ENCODE measurements at places on chromosomes 6 and 20. TPM values are rescaled to one million over a fixed set of nuclear protein-coding genes. Genes with fewer than 3 reads are reported as not detected.

FOXS1 gene
- polyA plus RNA-seq, result 7.5 TPM

TMEM200A gene
- 24.3 TPM for polyA plus RNA-seq

IPCEF1 gene
- polyA plus RNA-seq, result 8.2 TPM

DYNLRB1 gene
- polyA plus RNA-seq, result 209 TPM

DNA sequence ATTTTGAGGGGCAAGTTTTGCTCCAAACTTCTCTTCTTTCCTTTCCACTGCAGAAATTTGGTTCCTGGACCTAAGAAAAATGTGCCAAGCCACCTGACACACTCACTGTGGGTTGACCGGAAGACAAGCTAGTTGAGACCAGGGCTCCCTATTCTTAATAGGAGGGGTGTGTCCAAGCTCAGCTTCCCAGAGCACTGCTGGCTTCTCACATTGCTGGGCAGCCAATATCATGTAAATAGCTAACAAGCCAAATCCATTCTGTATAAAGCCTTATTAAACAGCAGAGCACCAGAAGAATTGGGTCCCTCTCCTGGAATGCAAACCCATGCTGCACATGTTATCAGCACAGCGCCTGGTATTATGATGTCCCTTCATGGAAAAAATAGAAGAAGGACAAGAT, 17.0 kb upstream of the SAMD3 start:
- no peak for DNase-seq

DNA sequence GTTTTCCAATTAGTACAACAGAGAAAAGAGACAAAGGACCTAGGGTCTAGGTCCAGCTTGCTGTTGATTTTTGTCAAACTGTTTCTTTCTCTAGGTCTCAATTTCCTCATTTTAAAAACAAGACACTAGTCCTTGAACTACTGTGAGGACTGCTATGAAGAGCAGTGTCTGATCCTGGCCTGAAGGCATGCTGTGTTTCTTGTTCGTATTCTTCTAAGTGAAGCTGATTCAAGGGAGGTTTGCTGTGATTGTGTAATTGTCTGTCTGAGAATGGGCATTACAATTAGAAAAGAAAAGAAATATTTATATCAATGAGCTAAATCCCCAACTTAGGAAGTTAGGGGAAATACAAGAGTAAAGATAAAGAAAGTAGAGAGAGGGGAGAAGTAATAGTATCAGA, 228.2 kb upstream of the SUPT3H start:
- DNase-seq, result no peak

DNA sequence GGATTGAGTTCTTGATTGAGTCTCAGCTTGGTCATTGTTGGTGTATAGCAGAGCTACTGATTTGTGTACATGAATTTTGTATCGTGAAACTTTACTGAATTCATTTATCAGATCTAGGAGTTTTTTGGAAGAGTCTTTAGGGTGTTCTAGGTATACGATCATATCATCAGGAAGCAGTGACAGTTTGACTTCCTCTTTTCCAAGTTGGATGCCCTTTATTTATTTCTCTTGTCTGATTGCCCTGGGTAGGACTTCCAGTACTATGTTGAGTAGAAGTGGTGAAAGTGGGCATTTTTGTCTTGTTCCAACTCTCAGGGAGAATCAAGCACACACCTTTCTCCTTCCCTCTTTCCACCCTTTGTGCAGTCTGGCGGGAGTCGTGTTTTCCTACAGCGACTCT, 26.4 kb downstream of the RPP40 start:
- no peak for DNase-seq

DNA sequence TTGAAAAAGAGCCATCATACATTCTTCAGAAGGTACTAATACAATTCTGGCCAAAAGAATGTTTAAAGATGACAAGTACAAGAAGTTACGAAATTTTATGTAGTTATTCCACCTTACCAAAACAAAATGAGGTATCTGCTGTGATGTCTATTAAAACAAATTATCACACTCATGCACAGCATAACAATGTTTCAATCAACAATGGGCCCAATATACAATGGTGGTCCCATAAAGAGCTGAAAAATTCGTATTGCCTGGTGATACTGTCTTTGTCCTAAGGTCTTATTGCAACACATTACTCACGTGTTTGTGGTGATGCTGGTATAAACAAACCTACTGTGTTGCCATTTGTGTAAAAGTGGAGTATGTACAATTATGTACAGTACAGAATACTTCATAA, 3.6 kb upstream of the NUP153 start:
- DNase-seq, result no peak

DNA sequence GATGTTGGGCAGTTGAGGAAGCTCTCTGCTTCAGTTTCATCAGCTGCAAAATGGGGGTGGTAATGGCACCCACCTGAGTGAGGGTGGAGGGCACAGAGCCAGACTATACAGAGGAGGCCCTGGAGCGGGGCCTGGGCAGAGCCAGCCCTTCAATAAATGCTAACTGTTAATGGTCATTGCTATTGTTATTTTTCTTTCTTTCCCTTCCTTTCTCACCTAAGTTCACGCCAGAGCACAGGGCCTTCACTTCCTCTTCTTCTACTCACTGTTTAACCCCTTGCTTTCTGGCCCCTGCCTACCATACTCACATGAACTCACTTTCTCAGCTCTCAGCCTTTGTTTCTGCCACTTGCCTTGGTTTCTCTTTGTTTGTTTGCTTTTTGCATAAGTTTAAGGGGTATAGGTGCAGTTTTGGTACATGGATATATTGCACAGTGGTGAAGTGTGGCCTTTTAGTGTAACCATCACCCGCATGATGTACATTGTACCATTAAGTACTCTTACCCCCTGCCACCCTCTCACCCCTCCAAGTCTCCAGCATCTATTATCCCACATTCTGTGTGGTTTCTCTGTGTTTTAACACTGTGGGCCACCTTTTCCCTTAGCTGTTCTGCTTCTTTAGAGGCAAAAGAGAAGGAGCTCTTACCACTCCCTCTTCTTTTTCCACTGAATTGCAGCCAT, 7.5 kb upstream of the RREB1 start:
- DNase-seq, result no peak

DNA sequence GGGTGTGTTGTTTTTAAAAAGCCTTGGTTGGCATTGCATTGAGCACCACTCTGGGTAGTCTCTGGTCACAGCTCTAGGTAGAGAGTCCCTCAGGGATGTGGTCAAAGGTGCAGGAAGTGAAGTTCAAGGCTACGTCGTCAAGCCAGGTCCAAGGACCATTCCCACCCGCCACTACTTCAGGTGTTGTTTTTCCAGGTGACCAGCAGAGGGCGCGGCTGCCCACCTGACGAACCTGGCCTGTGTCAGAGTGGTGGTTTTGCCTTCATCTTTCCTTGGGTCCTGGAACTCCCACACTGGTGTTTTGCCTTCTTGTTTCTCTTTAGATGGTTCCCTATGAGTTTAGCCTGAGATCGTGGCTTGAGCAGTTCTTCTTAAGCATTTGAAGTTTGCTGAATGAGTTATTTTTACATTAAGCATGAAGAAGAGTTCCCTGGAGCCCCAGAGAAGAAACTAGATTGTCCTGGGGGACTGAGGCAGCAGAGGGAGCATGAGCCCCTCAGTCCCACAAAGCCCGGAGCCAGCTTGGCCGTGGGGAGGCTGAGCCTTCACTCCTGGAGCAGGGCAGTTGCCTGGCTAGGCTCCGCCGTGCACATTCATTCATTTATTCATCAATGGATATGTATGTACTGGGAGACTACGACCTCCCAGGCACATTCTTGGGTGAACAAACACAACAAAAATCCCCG, 5.6 kb upstream of the PHACTR3 start:
- DNase-seq, result no peak

DNA sequence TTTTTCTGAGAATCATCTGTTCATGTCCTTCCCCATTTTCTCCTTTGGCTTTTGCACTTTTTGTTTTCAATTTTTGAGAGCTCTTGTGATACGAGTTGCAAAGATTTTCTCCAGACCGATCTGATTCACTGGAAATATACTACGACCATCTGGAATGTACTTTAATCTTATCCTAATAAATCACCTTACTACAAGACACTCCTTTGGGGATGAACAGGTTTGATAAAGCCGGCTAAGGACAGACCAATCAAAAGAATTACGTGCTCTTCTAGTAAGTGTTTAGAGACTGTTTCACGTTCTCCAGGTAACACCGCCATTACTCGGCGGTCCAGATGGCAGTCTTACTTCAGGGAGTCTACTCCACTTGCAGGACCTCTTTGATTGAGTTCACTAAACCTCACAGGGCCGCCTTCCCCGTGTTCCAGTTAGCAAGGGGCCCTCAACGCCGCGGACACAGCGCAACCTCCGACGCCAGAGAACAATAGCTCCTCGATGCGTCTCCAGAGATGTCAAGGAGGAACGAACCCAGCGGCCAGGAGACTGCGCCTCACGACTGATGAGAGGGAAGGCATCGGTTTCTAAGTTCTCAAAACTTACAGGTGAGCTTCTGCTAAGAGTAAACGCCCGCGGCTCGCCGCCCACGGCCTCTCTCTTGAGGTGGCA, 920 bp upstream of the WTAP start:
- DNase-seq, result peak; percentile 16

DNA sequence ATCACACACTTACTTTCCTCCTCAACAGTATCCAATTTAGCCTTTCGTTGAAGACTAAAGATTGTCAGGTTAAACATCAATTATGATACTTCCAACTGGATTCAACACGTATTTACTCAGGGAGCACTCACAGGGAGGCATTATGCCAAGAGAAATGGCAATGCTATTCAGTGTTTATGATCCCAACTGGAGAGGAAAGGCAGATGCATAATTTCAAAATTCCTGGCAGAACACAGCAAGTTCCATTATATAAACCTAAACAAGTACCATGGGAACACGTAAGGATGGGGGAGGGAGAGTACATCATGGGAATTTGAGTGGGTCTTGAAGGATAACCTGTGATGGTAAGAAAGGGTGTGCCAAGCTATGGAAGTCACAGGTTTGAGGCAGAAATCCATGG, 112.7 kb downstream of the ISM1 start:
- no peak for DNase-seq

DNA sequence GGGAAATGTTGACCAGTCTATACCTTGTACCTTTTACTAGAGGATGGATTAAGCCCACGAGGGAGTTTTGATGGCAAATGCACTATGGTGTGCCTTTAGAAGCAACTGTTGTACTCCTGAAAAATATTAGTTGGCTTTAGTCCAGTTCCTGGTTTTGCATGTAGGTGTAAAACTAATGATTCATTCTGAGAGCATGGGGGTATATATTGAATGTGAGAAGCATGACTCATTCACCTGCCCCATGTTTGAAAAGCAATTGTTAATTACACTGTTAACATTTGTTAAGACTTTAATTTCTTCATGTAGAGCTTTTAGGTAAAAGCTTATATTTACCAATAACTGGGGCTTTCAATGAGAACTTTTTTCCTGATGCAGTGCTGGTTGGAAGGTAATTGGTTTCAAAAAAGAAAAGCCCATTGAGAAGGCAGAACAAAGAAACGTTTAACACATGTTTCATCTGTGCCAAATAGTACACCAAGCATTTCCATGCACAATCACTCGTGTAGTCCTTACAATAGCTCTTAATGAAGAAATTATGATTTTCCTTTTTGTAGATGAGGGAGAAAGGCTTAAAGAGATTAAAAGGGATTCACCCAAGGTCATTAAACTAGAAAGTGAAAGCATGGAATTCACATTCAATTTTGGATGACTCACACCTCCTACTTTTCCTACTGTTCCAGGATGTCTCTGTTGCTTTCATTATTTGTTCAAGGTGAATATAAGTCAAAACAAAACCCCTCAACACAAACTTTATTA, 134.1 kb downstream of the CCDC170 start:
- no peak for DNase-seq

DNA sequence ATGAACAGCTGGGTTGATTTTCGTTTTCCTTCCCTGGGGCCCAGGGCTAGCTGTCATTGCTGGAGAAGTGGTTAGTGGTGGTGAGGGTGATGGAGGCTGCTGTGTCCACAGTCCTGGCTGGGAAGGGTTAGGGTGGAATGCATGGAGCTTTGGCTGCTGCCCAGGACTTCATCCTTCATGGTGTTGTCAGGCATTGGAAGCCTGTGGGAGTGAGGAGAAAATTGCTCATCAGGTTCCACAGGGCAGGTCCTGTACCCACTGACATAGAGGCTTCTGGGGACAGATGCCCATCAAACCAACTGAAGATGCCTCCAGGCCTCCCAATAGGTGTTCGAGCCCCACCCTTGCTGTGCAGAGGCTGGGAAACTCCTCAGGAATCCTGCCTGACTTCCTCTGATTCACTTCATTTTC, 262.4 kb upstream of the SUPT3H start:
- DNase-seq, result no peak

DNA sequence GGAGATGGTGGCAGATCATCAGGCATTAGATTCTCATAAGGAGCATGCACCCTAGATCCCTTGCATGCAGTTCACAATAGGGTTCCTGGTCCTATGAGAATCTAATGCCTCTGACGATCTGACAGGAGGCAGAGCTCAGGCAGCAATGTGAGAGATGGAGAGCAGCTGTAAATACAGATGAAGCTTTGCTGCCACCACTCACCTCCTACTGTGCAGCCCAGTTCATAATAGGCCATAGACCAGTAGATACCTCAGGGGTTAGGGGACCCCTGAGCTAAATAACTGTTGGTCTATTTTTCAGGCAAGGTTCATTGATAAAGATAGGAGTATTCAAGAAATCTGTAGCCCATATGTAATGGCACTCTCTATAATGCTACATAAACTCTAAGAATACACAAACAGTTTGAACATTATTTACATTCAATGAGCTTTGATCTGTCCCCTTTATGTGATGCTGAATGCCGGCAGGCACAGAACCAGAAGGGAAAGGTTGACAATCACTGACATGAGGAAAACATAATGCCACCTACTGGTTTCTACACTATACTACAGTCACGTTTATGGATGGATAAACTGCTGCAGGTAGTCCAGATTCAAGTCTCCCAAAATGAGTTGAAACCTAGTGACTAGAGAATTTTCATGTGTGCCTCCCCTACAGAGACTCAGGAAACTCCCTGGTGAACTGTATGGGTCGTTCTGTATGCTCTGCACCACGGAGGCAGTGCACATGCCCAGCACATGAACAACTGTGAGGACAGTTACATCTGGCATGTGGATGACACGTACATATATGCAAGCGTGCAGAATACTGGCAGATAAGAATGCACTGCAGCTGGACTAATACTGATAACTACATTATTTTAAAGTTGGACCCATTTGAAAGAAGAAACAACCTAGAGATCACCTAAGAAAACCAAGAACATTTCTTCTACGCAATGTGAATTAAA, 72.0 kb downstream of the DST start:
- DNase-seq, result no peak

DNA sequence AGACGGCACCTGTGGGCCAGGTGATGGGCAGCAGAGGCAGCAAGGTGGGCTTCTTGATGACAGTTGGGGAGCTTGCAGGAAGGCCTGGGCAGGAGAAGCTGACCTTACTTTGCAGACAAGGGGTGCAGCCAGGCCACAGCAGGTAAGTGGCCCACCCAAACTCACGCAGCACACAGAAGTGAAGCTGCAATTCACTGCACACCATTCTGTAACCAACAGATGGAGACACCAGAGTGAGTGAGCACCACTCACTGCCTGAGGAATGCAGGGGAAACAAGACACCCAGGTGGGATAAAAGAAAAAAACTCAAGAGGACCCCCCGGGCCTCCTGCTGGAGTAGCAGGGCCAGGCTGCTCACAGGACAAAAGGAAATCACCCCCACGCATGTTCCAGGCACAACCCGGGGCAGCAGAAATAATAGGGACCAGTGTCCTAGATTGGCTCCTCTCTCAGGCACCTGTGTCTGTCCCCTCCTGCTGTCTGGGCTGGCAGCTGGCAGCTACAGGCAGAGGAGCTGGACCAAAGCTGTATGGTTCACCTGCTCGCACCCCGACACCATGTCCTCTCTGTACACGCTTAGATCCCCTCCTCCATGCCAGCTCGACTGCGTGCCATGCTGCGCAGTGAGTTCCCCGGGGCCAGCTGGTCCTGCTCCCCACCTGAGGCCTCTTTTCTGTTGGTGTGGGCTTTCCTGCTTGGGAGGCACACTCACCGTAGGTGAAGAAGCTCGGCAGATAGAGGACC, 4.9 kb downstream of the MTCH1 start:
- DNase-seq, result no peak

- no peak for DNase-seq
These were observed 30.5 kb upstream of the RPP40 start for GRCh38 chr6:5034328-5034727.

Data from right renal pelvis (tissue), 4 donors.